ENCODE measurements at places on chromosomes 7 and 10.

GRCh38 chr10:75461672-75462649, 30.5 kb downstream of the LRMDA start:
- DNase-seq, result no peak

DNA sequence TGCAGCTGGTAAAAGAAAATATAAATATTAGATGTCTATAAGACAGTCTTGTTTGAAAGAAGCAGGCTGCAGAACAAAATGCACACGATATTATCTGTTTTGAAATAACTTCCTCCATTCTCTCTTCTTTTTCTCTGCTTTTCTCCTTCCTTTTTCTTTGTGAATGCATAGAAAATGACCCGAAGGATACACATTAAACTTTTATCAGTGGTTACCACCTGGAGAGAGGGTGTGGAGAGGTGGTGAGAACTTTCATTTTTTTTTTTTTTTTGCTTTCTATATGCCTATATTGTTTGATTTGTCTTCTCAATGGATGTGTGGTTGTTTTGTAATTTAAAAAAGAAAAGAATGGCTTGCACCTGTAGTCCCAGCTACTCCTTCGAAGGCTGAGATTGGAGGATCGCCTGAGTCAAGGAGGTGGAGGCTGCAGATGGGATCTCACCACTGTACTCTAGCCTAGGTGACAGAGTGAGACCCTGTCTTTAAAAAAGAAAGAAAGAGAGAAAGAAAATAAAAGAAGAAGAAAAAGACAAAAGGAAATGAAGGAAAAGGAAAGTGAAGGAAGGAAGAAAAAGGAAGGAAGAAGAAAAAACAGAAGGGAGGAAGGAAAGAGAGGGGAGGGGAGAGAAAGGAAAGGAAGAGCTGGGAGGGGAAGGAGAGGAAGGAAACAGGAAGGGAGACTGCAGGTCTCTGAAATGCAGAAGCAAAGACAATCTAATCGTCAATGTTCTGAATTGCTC, 64.4 kb downstream of the SAMD9 start:
- DNase-seq, result no peak

- no peak for DNase-seq
Observed at GRCh38 chr10:127102176-127102575, 94.2 kb downstream of the INSYN2A start.

- peak; percentile 41 for DNase-seq
Observed at GRCh38 chr7:66921396-66921917, 432 bp downstream of the TMEM248 start.

GRCh38 chr7:105010504-105011130, 3.4 kb upstream of the KMT2E start:
- peak; percentile 44 for DNase-seq

DNA sequence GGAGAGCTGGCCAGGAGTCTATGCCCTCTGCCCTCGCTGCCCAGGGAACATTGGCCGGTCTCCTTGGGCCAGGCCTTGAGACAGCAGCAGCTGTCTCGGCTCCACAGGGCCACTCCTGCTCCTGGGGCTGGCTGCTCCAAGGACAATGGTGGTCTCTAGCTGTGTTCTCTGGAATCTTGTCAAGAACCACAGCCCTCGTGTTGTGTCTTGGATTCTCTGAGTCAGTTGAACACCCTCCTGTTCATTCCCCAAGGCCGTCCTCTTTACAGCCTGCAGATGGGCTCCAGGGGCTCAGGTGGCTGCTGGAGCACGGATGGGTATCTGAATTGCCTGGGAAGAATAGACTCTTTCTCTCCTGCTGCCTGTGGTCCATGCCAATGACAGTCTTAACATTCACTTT, 511.1 kb downstream of the GLRX3 start:
- no peak for DNase-seq

Measured in large intestine (tissue), 12 donors.